Fibroblast of pulmonary artery (primary cell): ENCODE measurements at places on chromosomes 12 and 14.

GRCh38 chr12:4356041-4356327 is 23.5 kb downstream of the FGF23 start:
- DNase-seq: peak; percentile 32

- no peak for DNase-seq
Observed at GRCh38 chr12:115377230-115377629, 693.3 kb upstream of the TBX3 start.

DNA sequence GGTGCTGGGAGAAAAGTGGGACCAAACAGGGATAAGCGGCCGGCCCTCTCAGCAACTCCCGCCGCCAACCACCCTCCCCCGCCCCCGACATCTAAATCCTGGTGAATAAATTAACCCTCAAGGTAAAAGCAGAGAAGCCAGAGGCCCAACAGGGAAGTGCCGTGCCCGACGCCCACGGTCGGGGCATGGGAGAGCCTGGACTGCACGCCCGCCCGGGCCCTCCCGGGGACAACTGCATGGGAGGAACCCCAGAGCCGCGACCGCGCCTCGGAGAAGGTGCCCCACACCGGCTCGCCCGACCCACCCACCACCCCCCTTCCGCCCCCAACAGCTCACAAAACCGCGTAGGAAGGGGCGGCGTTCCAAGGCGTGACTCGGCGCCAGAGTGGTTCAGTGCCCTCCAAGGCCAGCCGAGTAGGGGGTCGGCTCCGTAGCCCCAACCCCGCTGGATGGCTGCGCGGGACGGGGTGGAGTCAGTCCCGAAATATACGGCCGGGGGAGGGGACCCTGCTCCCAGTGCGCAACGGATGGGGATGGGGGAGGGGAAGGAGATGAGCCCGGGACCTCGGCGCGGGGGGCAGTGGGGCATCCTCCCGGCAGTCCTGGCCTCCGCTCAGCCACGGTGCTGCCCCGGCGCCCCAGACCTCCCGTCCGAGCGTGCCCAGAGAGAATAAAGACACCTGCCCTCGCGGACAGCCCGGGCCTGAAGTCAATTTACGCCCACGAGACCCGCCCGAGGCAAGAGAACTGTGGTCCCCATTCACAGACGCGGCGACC is 732 bp downstream of the SLC25A29 start:
- DNase-seq: no peak

GRCh38 chr12:41250748-41251147 is 62.6 kb downstream of the PDZRN4 start:
- no peak for DNase-seq

- DNase-seq: no peak
Observed at GRCh38 chr14:100588671-100589070, 1.5 kb upstream of the BEGAIN start.

DNA sequence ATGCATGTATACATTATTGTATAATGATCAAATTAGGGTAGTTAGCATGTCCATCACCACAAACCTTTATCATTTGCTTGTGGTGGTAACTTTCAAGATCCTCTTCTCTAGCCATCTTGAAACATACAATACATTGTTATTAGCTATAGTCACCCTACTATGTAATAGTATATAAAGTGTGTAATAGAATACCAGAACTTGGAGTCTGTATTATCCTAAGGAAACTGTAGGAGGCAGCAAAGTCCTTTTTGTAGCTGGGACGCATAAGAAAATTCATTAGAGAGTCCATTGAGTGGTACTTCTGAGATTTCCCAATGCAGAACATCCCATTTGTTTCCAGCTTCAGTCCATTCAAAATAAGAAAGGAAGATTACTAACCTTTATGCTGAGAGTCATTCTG is 325.9 kb upstream of the LRFN5 start:
- DNase-seq: peak; percentile 69

GRCh38 chr14:93301821-93302447 is 30.9 kb downstream of the BTBD7 start:
- no peak for DNase-seq

DNA sequence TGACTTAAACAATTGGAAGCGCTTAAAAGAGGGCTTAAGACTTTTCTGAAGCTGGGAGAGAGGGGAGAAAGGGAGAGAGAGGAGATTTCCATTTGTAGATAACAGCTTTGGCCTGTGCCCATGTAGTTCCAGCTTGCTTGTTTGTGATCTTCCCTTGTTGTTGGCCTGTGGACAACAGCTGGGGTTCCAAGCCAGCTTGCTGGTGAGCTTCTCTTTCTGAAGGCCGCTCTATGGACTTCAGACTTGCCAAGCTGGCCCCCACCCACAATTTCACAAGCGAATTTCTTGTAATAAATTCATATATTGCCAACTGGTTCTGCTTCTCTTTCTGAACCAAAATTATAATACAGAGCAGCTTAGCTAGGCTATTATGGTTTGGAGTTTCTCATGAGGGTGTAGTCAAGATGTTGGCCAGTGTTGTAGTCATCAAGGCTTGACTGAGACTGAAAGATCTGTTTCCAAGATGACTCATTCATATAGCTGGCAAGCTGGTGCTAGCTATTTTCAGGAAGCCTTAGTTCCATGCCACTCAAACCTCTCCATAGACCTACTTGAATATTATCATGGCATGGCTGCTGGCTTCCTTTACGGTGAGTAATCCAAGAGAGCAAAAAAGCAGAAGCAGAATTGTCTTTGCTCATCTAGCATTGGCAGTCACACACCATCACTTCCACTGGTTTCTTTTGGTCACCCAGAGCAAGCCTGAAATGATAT is 89.4 kb downstream of the ATP23 start:
- no peak for DNase-seq

- DNase-seq: no peak
Observed at GRCh38 chr14:97724265-97724731, 927.1 kb downstream of the VRK1 start.

- DNase-seq: peak; percentile 72
Observed at GRCh38 chr14:24171422-24172260, at the start of gene REC8. Gene REC8, plus strand, starts transcription at chr14:24172080. Its CDS starts 473 bp downstream, at chr14:24172553.

DNA sequence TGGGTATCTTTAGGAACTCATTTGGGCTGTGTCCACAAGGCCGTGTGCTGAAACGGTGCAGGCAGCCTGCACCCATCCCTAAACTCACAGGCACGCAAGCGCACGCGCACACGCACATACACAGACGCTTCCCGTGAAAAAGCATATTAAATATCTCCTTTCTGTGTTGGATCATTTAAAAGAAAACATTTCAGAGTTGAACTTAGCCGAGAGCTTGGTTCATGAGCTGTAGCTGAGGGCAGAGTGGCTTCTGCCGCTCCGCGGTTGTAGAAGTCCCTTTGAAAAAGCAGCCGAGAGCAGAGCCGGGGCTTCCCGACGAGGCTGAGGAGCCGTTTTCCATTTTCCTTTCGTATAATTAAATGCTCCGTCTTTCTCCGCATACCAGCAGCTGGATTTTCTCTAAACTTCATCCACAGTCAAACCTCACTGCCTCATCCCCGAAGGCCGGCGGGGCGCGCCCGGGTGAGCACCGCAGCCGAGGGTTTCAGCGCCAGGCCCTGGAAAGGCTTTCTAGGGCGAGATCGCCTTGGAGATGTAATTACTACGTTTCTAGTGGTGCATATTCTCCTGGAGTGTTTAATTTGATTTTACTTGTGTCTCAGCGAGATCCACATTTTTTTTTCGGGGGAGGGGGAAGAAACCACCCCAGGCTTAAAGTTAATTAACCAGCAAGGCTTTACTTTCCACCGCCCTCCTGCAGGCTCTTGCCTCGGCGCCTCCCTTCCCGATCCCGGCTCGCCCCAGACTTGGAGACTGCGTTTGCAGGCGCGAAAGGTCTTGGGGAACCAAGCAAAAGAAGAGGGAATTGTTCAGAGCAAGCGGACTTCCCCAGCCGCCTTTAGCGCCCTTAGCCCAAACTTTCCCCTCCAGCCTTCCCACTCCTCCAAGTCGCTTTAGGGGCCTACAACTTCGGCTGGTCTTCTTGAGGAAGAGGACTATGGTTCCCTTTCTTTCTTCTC is 3.0 kb upstream of the HOXC13 start:
- DNase-seq: no peak

DNA sequence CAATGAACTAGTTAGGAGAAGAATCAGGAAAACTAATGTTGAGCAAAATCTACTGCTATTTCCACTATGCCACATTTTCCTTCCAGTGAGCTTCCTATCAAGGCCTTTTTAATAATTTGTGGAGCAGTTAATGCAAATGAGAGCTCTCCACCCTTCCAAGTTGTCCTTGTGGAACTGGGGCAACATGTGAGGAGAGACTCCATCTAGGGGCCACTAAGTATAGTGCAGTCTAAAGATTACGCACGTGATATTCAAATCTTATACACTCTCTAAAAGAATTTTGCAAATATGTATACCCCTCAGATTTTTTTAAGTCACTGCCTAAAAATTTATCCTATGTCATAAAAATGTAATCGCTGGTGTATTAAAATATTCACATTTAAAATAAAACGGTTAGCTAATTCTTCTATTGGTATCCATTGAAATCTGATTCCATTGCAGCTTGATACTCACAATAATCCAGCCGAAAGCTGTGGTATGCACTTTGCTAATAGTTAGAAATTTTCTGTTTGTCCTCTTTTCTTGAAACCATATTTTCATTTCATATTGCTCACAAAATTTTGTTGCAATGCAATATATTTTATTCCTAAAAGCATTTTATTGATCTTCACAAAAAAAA is 100.1 kb downstream of the PAH start:
- peak; percentile 44 for DNase-seq

DNA sequence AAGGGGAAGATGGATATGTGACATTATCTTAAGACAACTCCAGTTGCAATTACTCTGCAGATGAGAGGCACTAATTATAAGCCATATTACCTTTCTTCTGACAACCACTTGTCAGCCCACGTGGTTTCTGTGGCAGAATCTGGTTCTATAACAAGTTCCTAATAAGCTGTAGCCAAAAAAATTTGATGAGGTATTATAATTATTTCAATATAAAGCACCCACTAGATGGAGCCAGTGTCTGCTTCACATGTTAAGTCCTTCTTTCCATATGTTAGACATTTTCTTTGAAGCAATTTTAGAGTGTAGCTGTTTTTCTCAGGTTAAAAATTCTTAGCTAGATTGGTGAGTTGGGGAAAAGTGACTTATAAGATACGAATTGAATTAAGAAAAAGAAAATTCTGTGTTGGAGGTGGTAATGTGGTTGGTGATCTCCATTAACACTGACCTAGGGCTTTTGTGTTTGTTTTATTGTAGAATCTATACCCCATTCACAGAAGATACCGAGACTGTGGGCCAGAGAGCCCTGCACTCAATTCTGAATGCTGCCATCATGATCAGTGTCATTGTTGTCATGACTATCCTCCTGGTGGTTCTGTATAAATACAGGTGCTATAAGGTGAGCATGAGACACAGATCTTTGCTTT is 36.9 kb downstream of the PSEN1 start:
- peak; percentile 82 for DNase-seq

DNA sequence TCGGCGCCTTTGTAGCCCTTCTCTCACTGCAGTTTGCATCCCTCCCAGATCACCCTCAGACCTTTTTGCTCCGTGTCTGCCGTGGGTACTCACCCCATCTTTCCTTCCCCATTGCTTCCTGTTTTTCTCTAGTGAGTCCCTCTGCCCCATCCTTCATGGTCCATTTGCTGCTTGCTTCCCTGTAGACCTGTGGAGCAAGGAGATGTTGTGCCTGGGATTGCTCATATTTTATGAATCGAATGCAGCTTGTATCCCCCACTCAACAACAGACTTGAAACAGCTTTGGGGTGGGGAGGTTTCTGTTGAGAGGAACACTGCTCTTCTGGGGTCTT is 661 bp downstream of the DENR start:
- no peak for DNase-seq

- DNase-seq: no peak
Observed at GRCh38 chr12:72075401-72075800, 136.8 kb downstream of the TPH2 start.

- DNase-seq: no peak
Observed at GRCh38 chr12:77800501-77800900, 30.2 kb upstream of the NAV3 start.

- DNase-seq: no peak
Observed at GRCh38 chr14:93329965-93330608, 2.7 kb downstream of the BTBD7 start.

DNA sequence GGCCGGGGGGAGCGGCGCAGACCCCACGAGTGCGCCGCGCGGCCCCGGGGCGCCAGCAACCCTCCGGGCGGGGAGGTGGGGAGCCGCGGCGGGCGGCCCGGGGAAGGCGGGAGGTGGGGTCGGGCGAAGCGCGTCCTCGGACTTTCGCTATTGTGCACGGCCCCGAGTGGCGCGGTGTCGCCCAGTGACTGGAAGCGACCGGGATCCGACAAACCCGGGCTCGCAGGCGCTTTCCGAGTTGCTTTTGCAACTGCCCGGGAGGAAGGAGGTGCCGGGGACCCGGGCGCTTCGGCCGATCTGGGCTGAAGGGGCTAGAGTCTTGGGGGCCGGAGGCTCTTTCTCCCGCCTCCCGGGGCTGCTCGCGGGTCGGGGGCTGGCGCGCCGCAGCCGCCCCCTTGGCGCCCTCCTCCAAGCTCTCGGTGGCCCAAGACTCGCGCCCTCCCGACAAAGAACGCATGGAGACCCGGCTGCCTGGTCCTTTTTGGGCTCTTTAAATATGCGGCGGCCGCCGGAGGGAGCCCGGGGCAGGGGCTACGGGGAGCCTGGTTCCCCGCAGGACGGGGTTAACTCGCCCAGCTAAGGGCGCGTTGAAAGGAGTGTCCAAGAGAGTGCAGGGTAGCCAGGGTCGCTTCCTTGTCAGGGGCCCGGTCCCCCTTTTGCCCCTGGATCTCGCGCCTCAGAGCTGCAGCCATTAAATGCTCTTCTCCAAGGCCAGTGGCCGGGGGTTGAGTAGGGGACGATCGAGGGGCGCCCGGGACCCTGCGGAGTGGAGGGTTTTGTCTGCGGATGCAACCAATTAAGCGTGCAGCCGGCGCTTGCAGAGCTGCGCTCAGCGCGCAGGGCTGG is 1.4 kb downstream of the HMGA2 start:
- no peak for DNase-seq

DNA sequence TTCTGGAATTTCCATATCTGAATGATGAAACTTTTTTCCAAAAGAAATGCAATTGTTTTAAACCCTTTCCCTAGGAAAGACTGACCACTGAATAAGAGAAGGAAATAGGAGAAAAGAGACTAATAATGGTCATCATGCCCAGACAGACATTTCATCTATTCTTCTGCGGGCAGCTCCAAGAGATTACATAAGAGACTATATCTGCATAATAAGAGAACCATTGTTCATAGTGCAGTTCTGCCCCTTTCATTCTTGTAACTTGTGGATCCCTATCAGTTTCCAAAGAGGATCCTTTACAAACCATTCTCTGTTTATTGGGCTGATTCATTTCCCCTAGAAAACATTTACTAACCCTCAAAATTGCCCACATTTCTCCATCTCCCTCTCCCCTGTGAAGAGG is 197.8 kb downstream of the FSCB start:
- DNase-seq: peak; percentile 12

GRCh38 chr14:24633353-24633752 is 637 bp downstream of the GZMB start:
- no peak for DNase-seq

GRCh38 chr14:95197551-95197950 is 40.2 kb upstream of the DICER1 start:
- DNase-seq: no peak

- peak; percentile 87 for DNase-seq
Observed at GRCh38 chr12:22443379-22444316, 100.7 kb downstream of the C2CD5 start.

GRCh38 chr12:100348657-100349454 is 8.0 kb upstream of the SLC17A8 start:
- peak; percentile 48 for DNase-seq

GRCh38 chr14:105316968-105317510 is 2.5 kb downstream of the PACS2 start:
- DNase-seq: no peak
